ENCODE measurements at places on chromosomes 1 and 21.
A peak's percentile ranks its signal among the peaks of the same experiment; 100 is the strongest.

- DNase-seq = no peak
These were observed 141.3 kb downstream of the ZZZ3 start for GRCh38 chr1:77541162-77541545.

- no peak for DNase-seq
These were observed 803 bp upstream of the RHBG start for GRCh38 chr1:156368157-156368658.

DNA sequence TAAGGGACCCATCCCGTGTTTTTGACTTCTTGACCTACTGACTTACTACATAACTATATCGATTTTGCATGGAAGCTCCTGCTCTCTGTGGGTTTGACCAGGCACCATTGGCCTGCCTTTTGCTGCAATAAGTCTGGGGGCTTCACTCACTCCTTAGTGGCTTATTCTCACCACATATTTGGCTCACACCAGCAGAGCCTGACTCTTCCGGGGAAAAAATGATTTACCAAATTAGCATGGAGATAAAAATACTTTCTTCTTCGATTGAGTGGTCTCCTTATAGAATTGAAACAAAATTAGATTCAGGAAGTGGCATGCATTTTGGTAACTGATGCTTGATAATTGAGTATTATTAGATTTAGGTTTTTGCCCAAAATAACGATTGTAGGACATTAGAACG lies 129.7 kb downstream of the RUNX1 start:
- DNase-seq = no peak

DNA sequence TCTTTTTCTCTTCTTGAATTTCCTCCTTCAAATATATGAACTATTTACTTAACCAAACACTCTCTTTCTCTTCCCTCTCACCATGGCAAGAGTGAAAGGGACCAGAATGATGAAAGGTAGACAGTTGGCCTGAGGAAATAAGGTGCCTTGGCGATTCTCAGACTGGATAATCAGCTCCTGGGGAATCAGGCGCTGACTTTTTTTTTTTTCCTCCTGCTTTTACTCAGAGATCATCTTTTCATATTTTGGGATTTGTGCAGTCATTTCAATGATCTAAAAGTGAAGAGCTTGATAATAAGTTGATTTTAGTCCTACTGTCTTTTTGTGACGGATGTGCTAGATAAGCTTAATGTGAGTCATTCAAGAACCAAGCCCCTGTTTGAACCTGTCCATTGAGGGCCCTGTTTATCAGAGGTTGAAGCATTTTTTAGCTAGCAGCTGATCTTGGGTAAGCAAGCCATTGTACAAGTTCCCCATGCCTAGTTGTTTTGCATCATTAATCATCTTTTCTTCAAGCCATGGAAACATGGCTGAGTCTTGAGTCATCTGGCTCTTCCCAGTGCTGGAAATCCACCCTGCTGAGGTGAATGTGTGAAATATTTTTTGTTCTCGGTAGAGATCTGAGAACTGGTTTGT lies 40.8 kb downstream of the ITSN1 start:
- DNase-seq = no peak

GRCh38 chr1:13708380-13708982 lies 8.5 kb downstream of the PRDM2 start:
- no peak for DNase-seq

DNA sequence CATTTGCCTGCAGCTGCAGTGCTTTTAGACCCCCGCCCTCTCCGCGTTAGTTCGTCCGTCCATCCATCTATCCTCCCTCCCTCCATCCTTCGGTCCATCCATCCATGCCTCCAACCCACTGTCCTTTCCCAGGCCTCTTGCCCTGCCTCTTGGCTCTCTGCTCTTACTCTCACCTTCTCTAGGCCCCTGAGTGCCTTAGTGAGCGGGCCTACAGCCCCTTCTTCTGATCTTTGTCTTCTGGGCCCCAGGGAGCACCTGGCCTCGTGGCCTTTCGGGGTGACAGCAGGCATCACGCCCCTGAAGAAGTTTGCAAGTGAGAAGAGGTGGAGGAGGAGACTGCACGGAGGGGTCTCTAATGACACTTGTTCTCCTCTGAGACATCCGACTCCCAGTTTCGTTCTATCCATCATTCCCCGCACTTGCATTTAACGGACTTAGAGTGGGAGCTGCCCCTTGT lies 842 bp downstream of the ATXN7L2 start:
- no peak for DNase-seq

DNA sequence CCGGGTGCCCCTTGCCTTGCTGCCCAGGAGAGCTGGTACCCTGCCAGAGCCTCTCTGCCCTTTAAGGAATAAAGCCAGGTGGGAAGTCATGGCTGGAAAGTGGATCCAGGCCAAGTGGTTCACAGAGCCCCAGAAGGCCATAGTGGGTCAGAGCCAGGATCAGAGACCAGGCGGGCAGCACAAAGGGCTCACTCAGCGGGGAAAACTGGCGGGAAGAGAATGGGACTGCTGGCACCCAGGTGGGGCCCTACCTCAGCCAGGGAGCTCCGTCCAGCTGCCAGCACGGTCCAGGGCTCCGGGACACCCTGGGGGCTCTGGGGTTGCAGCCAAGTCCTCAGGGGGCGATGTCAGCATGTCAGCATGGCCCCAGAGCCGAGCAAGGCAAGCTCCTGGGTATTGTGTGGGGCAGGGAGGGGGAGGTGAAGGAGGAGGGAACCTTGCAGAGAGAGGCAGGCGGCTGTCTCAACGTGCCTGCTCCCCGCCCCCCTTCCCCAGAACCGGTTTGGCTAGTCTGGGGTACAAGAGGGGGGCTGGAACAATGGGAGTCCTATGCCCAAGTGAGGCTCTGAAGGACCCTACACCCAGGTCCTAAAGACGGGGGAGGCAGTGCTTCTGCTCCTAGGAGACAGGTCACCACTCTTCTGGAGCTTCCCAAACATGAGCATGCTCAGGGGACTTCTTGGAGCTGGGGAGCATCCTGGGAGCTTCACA lies at the start of gene ARHGEF19:
Gene ARHGEF19, minus strand, starts transcription at position 402 of the 711 bp plus-strand sequence. CDS start 3,598 bp downstream, outside the sequence.
- DNase-seq = no peak

DNA sequence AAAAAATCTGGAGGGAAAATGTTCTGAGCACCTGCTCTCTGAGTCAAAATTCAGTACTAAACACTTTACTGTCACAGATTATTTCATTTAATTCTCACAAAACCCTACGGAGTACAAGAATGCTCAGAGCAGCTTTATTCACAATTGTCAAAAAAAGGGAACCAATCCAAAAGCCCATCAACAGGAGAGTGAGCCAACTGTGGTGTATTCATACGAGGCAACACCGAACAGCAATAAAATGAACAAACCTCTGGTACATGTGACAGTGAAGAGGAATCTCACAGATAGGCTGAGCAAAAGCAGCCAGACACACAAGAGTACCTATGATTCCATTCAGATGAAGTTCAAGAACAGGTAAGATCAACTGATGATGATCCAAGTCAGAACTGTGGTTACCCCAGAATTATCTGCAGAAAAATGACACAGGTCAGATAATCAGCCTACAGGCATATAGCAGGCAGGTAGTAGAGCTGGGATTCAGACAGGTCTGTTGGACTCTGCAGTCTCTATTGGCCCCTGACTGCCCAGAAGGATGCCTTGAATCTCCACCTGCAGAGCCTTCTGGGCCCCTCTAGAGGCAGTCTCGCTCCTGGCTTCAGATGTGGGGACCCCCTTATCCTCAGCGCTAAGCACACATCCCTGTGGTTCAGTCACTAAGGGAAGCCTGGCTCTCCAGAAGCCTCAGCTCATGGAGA lies 19.2 kb downstream of the SLC9A1 start:
- no peak for DNase-seq

DNA sequence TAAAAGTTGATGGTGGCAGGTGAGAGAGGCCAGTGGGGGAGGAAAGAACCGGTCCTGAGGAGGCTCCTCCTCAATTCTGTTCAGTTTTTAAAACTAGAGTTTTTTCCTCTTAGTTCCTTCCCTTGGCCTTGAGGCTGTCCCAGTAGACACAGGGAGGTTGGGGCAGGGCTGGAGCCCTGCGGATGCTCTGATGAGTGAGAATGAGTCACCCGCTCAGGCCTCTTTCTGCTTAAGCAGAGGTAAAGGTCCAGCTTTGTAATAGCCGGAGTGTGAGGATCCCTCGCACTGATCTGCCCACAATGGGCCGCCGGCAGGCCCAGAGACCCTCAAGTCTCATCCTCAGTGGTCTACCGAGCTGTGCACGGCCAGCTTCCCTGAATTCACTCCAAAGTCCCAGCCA lies 49.6 kb upstream of the IRF2BP2 start:
- DNase-seq = no peak

DNA sequence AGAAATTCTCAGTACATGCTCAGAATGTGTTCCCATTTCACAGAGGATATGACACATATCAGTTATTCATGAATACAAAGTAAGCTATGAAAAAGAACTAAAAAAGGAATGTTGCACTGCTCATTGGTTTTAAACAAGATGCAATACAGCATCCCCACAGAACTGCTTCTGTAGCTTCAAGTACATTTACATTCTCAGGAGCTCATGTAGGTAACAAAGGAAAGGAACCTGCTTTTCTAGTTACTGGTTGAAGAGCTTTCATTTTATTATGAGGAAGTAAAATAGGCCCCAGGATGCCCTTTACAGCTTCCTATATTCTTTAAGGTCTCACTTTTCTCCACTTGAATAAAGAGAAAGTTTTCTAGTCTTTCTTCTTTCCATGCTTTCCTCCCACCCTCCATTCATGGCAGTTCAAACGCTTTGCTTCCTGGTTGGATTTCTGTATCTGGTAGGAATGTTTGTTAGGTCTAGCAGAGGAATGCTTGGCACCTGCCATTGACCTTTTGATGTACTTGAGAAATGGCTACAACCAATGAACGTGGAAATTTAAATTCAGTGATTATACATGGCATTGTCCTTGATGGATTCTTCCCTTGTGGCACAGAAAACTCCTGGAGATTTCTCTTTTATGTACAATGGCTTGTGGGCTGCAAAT lies 27.1 kb upstream of the KCNK2 start:
- no peak for DNase-seq

- no peak for DNase-seq
These were observed 315.7 kb downstream of the TPR start for GRCh38 chr1:186059311-186059710.

GRCh38 chr1:42165511-42166210 lies 1.1 kb upstream of the GUCA2A start:
- no peak for DNase-seq

- DNase-seq = no peak
These were observed 116.1 kb upstream of the LMO4 start for GRCh38 chr1:87212431-87213134.

- DNase-seq = peak; percentile 12
These were observed 46.1 kb downstream of the PUM1 start for GRCh38 chr1:31019401-31019800.

DNA sequence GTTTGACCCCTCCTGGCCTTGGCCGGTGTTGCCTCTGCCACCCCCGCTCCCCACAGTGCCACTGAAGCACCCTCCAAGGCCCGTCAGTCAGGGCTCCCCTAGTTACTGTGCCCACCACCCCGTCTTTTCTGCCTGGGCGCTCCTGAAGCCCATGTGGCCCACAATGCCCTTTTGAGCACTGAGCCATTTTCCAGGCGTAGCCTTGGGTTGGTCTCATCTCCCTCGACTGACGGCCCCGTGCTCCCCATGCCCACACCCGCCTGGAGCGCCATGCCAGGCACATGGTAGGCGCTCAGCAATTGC lies 107.9 kb downstream of the WDR4 start:
- no peak for DNase-seq

- DNase-seq = no peak
These were observed 11.2 kb upstream of the HMGB4 start for GRCh38 chr1:33852711-33853110.

Data from CD4-positive, alpha-beta T cell treated with Interleukin-6 at 100 ng/mL for 8 hours (primary cell).